H9 (cell line): ENCODE measurements at places on chromosomes 12 and 14.

DNA sequence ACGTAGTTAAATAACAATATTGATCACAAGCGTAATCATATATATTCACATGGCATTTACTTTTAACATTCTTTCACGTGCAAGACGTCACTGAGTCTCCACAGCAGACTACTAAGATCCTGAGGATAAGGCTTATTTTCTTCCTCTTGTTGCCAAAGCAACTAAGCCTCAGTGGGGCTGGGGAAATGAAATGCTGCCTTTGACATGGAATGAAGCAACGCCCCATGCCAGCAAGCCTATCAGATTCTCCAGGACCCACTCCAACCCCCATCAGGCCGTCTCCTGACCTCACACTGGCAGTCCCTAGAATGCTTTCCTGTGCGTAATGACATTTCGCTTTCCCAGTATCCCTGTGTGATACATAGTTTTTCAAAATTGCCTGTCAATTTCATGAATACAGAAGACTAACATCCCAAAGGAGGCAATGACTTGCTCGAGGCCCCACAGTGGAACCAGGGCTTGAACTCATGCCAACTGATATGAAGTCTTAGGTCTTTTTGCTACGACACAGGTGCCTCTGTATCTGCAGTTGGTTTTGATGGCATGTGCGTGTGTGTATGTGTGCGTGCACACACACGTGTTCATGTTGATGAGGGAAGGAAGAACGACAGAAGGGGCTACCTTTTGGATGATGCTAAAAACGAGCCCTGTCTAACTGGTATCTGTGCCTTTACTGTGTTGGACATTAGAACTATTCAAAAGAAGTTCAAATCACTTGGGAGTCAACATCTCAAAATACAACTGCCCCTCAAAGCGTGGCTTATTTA is 239.1 kb downstream of the VRK1 start:
- DNase-seq, result no peak

- no peak for DNase-seq
Observed at GRCh38 chr12:3670083-3670620, 82.8 kb downstream of the CRACR2A start.

- DNase-seq, result no peak
Observed at GRCh38 chr14:21467616-21468015, 9.1 kb downstream of the RAB2B start.

DNA sequence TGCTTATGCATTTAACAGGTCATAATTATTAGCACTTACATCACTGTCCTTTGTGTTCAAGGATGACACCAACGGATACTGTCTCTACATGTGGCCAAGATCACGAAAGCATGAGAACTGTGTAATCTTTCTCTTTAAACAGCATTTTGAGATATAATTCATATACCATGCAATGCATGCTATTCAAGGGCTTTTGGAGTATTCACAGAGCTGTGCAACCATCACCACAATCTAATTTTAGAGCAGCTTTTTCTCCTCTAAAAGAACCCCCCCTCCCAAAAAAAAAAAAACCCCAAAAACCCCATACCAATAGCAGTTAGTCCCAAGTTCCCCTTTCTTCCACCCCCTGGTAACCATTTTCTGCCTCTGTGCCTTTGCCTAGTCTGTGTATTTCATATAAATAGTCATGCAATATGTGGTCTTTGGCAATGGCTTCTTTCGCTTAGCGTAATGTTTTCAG is 60.6 kb downstream of the SPRING1 start:
- DNase-seq, result no peak
